PC-3 (cell line): ENCODE measurements at places on chromosomes 7 and 10. TPM values are rescaled to one million over a fixed set of nuclear protein-coding genes. Genes with fewer than 3 reads are reported as not detected.

GRCh38 chr7:115145512-115145911 lies 223.6 kb downstream of the MDFIC start:
- peak; percentile 68 for DNase-seq

DNA sequence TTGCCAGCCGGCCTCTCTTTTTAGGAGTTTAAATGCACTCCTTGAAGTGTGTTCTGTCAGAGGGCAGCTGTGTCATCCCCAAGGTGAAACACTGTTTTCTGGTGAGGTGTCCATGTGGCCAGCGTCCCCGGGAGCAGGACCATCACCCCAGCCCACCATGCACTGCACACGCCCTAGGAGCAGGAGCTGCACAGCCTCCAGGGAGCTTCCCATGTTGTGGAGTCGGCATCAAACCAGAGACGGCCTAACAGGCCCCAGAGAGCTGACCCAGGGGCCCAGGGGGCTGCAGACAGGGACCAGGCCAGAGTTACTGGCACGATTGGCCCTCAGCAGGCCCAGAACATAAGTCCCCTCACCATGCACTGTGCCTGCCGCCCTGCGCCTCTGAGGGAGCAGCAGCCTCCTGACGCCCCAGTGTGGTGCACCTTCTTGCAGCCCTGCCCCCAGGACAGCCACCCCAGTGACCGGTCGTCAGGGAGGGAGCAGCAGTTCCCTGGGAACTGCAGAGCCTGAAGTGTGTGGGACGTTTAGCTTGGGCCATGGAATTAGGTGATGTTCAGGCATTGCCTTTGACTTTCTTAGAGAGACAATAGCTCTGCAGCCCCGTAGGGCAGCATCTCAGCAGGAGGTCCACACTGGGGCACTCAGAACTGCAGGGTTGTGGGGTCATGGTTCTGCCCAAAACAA lies 97.9 kb downstream of the NKX6-2 start:
- DNase-seq, result no peak

DNA sequence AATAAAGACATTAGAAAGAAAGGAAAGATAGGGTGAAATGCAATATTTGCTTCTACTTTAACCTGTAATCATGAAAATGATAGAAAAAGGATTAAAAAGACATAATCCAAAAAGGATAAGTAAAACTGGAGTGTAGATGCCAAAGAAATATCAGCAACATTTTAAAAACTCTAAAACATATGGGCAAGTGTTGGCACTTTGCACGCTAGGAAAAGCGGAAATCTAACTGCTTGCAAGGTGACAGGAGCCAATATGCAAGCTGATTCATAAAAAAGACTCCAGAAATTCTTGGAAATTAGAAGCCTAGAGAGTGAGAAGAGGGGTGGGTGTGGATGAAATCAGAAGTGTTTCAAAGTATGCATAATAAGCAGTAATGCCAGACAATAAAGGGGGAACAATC lies 161.1 kb downstream of the SEMA3E start:
- no peak for DNase-seq

DNA sequence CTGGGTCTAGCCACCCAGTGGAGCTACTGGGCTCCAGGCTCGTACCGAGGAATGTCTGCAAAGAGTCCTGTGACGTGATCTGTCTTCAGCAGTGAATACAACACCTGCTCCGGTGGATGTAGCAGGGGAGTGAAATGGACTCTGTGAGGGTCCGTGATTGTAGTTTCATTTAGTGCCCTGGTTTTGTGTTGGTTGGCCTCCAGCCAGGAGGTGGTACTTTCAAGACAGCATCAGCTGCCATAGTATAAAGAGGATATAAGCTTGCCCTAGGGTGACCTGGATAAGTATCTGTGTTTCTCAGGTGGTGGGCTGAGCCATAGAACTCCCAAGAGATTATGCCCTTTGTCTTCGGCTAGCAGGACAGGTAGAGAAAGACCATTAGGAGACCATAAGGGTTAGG lies 24.6 kb upstream of the WNT2 start:
- DNase-seq, result no peak

The FAM20C gene
- total RNA-seq, result 87.9 and 119 TPM in 2 replicates
